ENCODE measurements at places on chromosomes 3 and 15. TPM values are rescaled to one million over a fixed set of nuclear protein-coding genes. Genes with fewer than 3 reads are reported as not detected.

The RBMS3 gene
- polyA plus RNA-seq: 12.8 TPM

GRCh38 chr3:140717921-140718320 lies 40.1 kb downstream of the TRIM42 start:
- H3K36me3 ChIP-seq: no peaks in the 10 kb centered on the region
- H3K27me3 ChIP-seq: no peaks in the 10 kb centered on the region
- no peak overlapping the region for H3K4me3 ChIP-seq

DNA sequence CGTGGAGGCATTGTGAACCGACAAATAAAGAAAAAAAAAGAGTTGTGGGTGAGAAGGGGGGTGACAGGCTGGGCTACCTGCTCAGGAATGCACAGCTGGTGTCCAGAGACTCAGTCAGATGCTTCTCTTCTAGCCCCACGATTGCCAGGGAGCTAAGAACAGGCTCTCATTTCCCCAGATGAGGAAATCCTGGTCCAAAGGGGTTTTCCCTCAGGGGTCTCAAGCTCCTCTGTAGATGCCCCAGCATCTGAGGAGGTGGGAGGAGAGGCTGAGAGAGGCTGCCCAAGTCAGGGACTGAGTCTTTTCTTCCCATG lies 35.5 kb downstream of the BNC1 start:
- no peak for DNase-seq
- H3K36me3 ChIP-seq: no peaks in the 10 kb centered on the region
- no peak overlapping the region for H3K4me3 ChIP-seq
- no peaks in the 10 kb centered on the region for H3K27me3 ChIP-seq

DNA sequence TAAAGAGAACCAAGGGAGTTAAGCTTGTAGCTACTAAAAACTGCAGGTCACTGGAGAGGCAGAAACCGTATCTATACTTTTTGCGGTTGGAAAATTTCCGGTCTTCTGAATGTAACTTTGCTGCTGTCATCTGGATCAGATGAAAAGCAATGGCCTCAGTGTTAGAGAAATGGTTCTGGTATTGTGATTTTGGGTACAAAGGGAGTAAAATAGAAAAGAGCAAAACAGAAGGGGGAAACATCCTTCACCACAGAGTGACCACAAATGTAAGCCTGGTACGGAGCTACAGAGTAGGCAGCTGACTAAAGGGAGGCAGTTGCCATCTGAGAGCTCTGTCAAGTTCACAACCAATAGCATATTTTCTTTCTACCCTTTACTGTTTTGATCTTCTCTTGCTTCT lies 5.6 kb downstream of the CD96 start:
- peaks cover 15% of the 10 kb centered on the region for H3K4me1 ChIP-seq
- peak overlapping the region; percentile 40 for H3K4me3 ChIP-seq
- no peaks in the 10 kb centered on the region for H3K36me3 ChIP-seq

DNA sequence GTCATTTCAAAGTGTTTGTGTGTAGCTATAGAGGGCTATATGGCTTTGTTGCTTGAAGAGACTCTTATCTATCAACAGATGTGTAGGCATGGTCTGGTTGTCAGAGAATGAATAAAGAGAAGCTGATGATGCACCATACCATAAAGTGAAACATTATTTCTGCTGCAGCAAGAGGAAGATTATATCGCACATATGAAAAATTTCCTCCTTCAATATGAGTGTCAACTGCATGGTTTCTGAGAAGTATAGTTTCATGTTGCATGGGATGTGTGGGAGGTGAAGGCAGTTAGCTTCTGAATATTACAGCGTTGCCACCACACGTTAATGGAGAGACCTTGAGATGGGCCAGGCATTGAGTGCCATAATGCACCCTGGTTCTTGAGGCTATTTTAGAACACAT lies 217.9 kb downstream of the SATB1 start:
- no peak overlapping the region for H3K4me3 ChIP-seq
- no peaks in the 10 kb centered on the region for H3K36me3 ChIP-seq
- no peak for DNase-seq
- H3K4me1 ChIP-seq: peaks cover 4% of the 10 kb centered on the region
- no peaks in the 10 kb centered on the region for H3K27me3 ChIP-seq

DNA sequence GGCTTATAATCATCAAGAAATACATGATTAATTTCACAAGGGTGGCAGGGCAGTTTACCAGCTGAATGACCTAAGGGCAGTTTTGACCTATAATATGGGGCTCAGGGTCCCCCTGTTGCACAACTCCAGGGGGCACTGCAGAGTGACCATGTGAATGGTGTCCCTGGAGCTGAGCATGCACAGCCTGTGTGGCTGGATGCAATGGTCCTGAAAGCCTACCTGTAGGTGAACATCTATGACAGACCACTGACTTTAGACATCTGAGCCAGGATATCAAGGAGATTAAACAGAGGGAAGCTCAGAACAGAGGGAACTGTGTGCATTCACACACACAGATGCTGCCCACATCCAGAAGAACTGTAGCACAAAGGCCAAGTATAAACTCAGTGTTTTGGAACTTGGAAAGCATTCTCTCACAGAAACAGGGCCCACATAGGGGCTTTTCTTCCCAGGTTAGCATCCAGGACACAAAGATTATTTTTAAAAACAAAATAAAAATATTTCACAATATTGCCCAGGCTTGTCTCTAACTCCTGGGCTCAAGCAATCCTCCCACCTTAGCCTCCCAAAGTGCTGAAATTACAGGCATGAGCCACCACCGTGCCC lies 7.8 kb upstream of the SLC6A11 start:
- no peak overlapping the region for H3K27ac ChIP-seq
- no peaks in the 10 kb centered on the region for H3K4me1 ChIP-seq
- H3K4me3 ChIP-seq: no peak overlapping the region
- H3K27me3 ChIP-seq: no peaks in the 10 kb centered on the region
- no peak for DNase-seq
- no peaks in the 10 kb centered on the region for H3K36me3 ChIP-seq

GRCh38 chr3:141859651-141860050 lies 16.8 kb upstream of the ATP1B3 start:
- H3K27ac ChIP-seq: no peak overlapping the region
- DNase-seq: no peak
- no peaks in the 10 kb centered on the region for H3K4me1 ChIP-seq
- H3K4me3 ChIP-seq: no peak overlapping the region

DNA sequence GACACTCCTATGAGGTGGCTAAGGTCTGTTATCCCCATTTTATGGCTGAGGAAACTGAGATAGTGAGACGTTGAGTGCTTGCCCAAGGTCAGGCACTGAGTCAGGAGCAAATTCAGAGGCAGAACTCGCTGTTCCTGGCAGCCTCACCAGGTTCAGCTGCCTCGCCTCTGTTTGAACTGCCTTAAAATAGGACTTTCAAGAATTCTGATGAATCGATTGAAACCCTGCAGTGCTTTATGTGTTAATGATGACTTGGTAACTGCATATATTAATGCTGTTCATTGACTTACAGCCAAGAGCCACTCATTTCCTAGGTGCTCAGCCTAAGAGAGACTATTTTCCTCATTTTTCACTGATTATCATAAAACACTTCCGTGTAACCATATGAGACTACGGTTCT lies 79.5 kb upstream of the BHLHE40 start:
- H3K27ac ChIP-seq: no peak overlapping the region
- no peaks in the 10 kb centered on the region for H3K4me1 ChIP-seq
- DNase-seq: no peak
- H3K4me3 ChIP-seq: no peak overlapping the region

The GOLGA6B gene
- polyA plus RNA-seq: not detected

The GRIP2 gene
- 0.37 TPM for polyA plus RNA-seq

The CCRL2 gene
- 19.1 TPM for polyA plus RNA-seq

The GRK7 gene
- 0.14 TPM for polyA plus RNA-seq

The ADCY5 gene
- 1.7 TPM for polyA plus RNA-seq
